ENCODE measurements at places on chromosomes 5 and 9.

DNA sequence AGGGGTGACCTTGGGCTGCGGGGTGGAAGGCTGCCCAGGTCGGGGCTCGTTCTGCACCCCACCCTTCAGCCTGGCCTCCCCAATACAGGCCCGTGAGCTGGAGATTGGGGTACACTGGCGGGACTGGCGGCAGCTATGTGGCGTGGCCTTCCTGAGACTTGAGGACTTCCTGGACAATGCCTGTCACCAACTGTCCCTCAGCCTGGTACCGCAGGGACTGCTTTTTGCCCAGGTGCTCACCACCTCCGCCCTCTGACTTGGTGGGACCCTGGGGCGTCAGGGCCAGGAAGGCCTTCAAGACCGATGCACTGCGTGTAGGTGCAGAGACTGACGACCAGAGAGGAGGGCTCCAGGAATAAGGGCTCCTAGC is 10.5 kb downstream of the ZDHHC12 start:
- no peak for DNase-seq

DNA sequence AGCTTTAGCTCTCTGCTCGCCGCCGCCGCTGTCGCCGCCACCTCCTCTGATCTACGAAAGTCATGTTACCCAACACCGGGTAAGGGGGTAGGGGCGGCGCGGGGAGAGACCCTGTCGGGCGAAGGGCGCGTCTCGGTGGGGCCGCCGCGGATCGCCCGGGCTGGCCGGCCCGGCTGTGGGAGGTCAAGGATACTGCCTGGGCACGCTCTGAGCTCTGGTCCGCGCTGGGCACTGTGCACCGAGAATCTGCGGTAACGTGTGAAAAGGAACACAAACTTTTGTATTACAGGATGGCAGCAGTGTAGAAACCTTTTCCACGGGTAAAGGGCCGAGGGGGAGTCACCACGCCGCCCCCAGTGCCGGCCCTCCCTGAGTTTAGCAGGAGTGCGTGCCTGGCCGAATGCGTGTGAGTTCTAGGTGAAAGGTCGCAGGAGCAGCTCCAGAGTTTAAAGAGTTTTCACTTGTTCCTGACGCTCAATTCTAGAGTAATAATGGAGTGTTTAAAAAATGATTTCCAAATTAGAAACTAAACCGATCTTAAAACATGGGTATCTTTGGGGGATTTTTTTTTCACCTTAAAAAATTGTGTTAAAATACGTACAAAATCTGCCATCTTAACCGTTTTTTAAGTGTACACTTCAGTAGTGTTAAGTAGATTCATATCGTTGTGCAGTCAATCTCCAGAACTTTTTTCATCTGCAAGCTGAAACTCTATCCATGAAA is at the start of gene HSDL2:
Gene HSDL2, plus strand, starts transcription at position 7 of the 723 bp plus-strand sequence. Its CDS starts 56 bp downstream, at position 63.
- no peak for DNase-seq

DNA sequence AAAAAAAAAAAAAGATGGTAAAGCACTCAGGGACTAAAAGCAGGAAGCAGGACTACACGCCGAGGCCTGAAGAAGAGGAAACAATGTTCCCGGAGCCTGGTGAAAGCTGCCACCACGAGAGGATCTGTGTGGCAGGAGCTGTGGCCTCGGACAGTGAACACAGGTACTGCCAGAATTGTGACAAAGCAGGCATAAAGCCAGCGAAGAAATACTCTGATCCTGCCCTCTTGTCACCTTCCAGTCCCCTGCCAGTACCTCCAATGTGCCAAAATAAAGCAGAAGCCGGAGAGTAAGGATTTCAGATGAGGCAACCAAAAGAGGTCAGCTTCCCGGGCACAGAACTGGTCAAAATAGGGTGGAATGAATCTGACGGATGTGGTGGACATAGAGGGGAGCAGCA is 211.5 kb upstream of the TARS1 start:
- no peak for DNase-seq

GRCh38 chr9:80175286-80176150 is 603.8 kb downstream of the TLE4 start:
- DNase-seq: no peak

- DNase-seq: peak; percentile 49
Measured at GRCh38 chr5:176535101-176535663, 2.0 kb downstream of the RNF44 start.

DNA sequence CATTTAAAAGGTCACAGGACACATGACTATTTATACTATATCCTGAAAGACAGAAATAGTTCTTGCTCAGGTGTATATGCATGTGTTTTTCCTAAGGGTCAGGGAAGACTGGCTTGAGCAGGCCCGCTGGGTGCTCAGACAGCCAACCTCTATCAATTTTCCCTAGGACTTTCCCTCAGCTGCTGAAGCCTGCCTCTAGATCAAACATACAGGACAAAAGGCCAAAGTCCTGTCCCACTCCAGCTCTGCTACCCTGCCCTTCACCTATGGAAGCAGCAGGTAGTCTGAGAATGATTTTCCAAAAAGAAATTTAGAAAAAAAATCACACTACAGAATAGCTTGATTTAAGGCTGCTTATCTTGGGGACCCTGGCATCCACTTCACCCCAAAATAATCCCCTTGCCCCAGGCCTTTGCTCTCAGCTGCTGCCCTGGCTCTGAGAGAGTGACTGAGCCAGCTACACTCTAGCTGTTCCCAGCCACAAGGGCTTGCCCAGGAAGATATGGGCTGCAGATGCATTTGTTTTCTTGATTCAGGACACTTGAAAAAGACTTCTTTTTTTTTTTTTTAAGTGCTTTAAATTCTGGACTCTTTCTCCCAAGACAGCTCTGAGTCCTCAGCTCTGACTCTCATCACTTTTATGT is 42.5 kb downstream of the KLHL3 start:
- no peak for DNase-seq

- DNase-seq: no peak
Measured at GRCh38 chr9:8962084-8962483, 1162.5 kb upstream of the DMAC1 start.

DNA sequence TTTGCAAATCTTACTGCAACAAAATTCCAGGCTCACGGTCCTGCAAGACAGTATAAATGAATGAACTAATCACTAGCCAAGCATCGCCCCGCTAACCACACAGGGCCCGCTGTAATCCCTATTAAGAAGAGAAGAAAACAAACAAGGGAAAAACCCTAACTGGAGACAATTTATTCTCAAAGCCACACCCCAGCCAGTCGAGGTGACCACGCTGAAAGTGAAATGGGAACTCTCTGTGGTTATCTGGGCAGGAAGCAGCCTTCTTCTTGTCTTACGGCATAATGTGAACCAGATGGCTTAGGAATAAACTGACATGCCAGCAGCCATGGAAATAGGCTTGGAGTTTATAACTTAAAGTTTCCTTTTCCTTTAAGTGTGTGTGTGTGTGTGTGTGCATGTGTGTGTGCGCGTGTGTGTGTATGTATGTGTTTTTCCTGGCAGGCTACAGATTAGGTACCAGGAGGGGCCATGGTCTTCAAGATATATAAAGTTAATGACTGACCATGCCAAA is 120.2 kb downstream of the SEMA6A start:
- no peak for DNase-seq

- DNase-seq: no peak
Measured at GRCh38 chr9:21331676-21332402, 3.4 kb downstream of the KLHL9 start.

DNA sequence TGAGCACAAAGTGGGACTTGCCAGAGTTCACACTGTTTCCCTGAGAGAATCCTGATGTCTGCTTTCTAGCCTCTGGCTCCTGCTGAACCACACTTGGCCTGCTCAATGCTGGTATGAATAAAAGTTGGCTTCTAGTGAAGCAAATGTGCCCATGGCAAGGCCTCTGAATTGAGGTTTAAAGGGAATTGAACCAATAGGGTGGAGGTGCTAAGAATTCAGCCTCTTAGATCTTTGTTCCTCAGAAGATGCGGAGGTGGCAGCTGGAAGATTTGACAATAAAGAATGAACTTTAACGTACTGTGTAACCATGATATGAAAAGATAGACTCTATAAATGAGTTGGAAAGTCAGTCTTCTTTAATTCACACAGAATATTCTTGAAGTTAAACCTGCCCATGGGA is 57.2 kb downstream of the RASGRF2 start:
- DNase-seq: no peak

DNA sequence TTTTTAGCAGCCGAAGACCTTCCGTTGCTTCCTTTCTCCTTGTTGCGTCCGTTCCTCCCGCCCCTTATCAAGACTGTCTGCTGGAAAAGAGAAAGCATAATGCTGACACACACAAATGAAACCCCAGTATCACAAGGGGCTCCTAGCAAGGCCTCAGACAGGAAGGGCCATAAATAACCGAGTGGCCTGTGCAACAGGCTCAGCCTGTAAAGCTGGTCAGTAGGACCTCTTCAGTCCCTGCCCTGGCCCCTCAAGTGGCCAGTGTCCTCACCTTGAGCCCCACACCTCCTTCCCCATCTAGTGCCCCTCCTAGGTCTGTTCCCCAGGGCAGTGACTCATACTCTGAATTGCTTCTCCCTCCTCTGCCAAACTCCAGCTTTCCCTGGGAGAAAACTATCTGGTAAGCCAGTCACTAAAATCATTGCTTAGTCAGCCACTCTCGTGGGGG is 174.6 kb upstream of the IL12B start:
- DNase-seq: no peak

DNA sequence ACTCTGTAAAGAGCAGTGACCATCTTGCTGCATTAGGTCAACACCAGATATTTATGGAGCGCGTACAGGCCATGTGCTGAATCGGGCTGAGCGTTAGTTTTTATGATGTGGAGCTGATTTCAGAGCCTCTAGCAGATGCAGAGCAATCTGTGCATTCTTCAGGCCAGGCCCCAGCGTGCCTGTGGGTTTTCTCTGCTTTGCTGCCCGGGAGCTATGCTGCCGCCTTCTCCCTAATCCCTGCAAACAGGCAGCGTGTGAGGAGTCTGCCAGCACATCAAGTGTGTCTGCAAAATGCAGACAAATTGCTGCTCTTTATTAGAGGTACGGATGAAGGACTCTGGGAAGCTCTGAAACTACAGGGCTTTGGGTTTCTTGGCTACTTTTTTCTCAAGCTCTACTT is 170.0 kb downstream of the NTRK2 start:
- no peak for DNase-seq

GRCh38 chr5:86526811-86527348 is 90.9 kb upstream of the COX7C start:
- DNase-seq: no peak

GRCh38 chr5:86525622-86526021 is 92.1 kb upstream of the COX7C start:
- no peak for DNase-seq

DNA sequence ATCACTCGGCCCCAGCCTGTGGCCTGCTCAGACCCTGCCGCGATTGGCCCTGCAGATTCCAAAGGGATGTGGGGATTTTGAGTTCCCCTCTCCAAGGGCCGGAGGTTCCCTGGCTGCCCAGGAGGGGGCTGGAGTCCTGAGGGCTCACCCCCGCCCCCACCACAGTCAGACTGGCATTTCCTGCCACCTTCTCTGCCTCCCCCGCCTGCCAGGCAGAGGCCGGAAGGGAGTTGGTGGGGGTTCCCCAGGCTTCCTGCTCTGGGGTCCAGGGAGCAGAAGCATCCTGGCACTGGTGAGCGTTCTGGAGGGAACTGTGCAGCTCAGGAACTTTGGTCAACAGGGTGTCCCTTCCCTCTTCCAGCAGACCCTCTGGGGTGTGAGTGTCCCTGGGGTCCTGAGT is 70.6 kb downstream of the RXRA start:
- peak; percentile 63 for DNase-seq

GRCh38 chr5:58462623-58463230 is 2.8 kb upstream of the PLK2 start:
- no peak for DNase-seq

GRCh38 chr5:87329114-87329513 is 61.4 kb downstream of the RASA1 start:
- DNase-seq: no peak

GRCh38 chr9:90020276-90020871 is 415.6 kb downstream of the GADD45G start:
- DNase-seq: no peak

DNA sequence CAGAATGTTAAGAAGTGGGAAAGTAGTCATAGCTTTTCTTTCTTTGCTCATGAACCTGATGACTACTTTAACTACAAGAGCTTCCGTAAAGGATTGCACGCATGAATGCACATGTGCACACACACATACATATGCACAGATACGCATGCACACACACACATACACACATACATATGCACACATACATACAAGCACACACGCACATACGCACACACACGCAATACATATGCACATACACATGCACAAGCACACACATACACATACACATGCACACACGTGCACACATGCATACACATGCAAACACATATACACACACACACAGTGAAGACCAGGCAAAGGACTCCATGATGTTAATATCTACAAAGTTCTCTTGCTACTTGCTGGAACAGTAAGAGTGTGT is 22.9 kb downstream of the LSM11 start:
- DNase-seq: no peak

GRCh38 chr9:13718086-13718485 is 438.6 kb upstream of the MPDZ start:
- no peak for DNase-seq

GRCh38 chr5:15695215-15695731 is 195.3 kb downstream of the FBXL7 start:
- no peak for DNase-seq

- no peak for DNase-seq
Measured at GRCh38 chr9:136671646-136672430, 9.1 kb downstream of the EGFL7 start.

- DNase-seq: no peak
Measured at GRCh38 chr5:91849069-91849468, 466.0 kb upstream of the ARRDC3 start.

GRCh38 chr5:10489810-10490426 is 48.2 kb downstream of the ROPN1L start:
- DNase-seq: no peak

DNA sequence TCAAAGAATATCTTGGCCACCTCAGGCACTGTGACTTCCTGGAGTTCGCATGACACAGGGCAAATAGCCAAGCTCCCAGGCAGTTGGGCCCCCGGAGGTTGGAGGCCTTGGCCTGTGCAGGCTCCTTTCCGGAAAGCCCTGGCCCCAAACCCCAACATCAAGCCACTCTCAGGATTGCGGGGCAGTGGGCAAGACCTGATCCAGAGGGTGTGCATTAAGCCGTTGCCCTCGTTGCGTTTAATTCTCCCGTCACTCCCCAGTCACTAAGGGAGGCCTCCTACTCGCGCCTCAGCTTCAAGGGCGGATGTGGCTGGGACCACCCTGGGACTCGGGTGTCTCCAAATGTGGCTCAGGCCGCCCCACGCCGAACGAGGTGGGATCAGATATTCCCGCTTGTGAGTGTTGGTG is 60.1 kb downstream of the TMEM174 start:
- DNase-seq: no peak

DNA sequence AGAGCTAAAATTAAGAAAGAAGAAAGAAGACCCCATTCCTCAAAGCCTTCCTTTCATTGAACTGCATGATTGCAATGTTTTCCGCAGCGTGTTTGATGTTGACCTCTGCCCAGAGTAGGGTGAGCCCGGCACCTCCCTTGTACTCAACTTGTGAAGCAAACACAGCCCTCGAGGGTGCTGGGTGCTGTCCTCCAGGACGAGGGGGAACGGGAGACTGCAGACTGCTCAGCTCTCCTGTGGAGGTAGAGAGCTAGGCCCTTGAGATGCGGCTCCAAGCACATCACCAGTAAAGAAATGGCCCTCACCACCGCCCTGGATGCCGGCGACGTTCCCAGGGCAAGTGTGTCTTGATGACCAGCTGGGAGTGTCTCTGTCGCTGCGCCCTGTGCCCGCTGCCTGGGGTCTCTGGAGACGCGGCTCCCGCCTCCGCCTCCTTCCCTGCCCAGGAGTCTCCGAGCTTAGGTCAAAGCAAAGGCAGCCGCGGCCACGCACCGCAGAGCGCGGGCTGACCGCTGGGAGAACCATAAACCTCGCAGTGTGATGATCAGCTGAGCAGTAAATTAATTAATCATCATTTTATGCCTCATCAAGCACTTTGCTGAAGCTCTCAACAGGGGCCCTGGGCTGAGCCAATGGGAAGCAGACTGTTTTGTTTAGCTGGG is 108.7 kb downstream of the IRX2 start:
- no peak for DNase-seq
